Midbrain (tissue), 1 donor: ENCODE measurements at places on chromosomes 1 and 21.

DNA sequence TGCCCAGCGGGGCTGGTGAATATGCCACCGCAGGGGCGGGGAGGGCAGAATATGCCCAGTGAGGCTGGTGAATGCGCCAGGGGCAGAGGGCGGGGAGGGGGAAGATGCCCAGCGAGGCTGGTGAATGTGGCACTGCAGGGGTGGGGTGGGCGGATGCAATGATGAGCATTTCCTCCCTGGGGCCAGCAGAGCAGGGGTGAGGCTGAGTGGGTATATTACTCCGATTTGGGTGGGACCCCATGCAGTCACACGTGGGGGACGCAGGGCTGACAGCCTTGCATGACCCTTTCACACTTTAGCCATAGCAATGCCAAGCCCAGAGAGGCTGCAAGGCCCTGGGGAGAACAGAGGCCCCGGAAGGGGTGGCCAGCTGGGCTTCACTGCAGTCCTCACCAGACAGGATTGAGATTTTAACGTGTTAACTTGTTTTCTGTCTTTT, 9.3 kb upstream of the SLX9 start:
- no peak for DNase-seq

DNA sequence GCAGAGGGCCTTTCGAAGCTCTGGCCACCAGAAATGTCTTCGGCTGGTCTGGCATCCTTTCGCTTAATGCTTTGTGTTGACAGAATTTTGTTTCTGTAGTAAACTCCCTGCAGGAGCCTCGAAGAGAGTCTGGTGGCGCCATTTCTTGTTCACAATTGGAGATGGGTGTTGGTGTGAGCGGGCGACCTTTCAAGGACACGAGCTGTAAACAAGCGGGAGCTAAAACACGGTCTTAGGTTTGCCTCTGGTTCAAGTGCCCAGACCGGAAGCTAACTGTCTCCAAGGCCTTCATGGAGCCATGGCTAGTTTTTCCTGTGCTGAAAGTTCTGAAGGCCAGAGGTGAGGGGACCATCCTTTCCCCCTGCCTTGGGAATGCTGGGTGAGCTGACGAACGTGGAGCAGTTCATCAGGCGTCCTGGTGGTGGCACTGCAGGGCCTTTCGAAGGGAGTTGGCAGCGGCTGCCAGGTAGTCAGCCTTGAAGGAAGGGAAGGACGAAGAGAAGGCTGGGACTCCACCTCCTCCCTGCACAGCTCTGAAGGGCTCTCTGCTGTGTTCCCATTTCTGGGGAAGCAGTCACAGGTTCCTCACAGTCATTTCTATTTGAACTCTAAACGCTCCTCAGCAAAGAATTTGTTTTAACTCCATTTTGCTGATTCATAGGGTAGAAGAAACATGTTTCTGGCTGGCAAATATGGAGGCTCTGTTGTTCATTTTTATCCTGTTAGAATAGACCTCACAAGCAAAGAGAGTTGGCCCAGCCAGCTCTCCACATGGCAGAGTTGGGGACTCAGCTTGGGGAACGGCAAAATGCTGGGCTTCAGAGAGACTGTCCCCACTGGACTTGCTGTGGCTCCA, 35.2 kb downstream of the URB2 start:
- peak; percentile 86 for DNase-seq

- no peak for DNase-seq
Observed at GRCh38 chr1:229238231-229238630, 32.7 kb upstream of the RAB4A start.

- no peak for DNase-seq
Observed at GRCh38 chr1:51294566-51295184, 35.7 kb downstream of the TTC39A start.

DNA sequence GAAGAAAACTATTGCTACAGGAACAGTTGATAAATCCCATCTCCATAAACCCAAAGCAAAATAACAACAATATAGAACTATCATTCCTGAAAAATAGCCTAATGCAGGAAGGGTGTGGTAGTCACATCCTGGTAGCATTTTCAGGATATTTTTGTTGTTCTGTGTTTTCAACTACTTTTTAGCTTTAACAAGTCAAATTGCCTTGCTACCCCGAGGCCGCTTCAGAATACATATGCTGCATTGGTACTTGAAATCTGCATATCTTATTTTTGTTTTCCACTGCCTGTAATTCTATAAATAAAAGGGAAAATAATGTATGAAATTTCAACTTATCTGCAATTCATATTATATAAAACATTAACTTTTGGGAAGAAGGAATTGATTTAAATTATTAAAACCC, 36.8 kb upstream of the SYT14 start:
- no peak for DNase-seq

- no peak for DNase-seq
Observed at GRCh38 chr1:163337631-163338030, 15.9 kb downstream of the NUF2 start.

- DNase-seq: no peak
Observed at GRCh38 chr1:204178487-204179281, 12.5 kb upstream of the REN start.

GRCh38 chr1:64675718-64676345, 69.0 kb upstream of the RAVER2 start:
- DNase-seq: no peak

- no peak for DNase-seq
Observed at GRCh38 chr1:236123563-236123962, 18.8 kb upstream of the GPR137B start.

DNA sequence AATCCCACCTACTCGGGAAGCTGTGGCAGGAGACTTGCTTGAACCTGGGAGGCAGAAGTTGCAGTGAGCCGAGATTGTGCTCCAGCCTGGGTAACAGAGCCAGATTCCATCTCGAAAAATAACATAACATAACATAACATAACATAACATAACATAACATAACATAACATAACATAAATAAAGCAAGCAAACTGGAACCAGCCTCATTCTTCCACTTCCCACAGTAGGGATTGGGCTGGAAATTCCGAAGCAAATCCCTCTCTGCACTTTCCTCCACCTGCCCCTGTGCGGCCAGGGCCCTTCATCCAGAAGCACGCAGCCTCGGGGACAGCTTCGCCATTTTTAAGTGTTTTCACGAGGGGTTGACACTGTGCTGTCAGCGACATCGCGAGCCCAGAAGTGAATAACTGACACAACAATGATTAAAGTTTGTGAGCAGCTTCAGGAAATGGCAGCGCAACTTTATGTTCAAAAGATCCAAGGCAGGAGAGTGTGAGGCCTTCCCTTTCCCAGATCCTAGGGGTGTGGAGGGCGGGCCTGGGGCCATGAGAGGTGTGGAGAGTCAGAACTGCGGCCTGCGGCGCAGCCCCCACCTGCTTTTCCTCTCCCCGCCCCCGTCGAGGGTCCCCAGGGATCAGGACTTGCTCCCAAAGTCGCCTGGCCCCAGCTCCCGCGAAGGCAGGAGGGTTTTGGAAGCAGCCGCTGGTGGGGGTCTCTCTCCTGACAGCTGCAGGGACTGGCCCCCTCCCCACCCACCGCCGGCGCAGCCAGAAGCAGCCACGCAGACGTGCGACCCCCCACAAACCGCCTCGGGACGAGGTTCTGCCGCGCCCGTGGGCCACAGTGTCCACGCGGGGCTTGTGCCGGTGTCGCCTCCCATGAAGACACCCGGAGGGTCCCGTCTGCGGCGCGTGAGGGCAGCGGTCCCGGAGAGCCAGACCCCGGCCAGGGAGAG, 651 bp upstream of the GABRD start:
- DNase-seq: no peak

DNA sequence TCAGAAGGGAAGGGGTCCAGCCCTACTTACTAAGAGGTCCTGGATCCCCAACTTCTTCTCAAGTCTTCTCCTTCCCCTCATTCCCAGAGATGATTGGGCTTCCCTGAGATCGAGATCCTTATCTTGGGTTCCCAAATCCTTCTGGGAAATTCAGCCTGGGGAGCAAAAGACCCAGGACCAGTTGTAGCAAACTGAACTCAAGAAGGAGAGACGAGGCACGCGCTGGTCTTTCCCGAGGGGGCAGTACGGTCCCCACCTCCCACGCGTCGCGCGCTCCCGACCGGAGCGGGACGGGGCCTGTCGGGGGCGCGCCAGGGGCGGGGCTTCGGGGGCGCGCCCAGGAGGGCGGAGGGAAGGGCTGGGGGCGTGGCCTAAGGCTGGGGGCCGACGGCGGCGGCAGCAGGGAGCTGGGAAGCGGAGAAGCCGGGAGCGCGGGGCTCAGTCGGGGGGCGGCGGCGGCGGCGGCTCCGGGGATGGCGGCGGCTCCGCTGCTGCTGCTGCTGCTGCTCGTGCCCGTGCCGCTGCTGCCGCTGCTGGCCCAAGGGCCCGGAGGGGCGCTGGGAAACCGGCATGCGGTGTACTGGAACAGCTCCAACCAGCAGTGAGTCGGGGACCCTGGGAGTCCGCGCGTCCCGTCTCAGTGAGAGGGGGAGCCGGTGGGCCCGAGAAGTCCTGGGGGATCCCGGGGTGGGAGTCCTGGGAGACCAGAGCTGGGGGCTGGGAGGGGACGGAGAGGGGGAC, at the start of gene EFNA3:
EFNA3 (plus strand) TSS at position 369 of the 741 bp plus-strand sequence; CDS start at position 474, 105 bp downstream.
- peak; percentile 52 for DNase-seq

DNA sequence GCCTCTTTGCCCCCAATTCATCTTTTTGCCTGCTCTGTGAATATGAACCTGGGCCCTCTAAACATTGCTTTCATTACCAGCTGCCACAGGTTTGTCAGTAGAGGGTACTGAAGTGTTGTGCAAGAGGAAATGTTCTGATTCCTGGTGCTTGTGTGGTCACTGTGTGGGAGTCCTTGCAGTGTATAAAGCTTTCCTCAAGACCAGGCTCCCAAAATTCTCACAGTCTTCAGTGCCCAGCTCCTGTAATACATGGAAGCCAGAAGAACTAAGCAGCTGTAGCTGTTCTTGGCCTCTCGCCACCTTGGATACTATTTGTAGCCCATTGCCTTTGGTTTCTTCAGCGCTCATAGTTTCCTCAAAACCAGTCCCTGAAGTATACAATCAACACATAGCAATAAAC, 1046.2 kb downstream of the BRINP3 start:
- DNase-seq: no peak

- no peak for DNase-seq
Observed at GRCh38 chr1:231855361-231855760, 228.8 kb downstream of the DISC1 start.

GRCh38 chr1:36847186-36847585, 187.1 kb downstream of the GRIK3 start:
- no peak for DNase-seq
